ENCODE measurements at places on chromosomes 12 and 14.

DNA sequence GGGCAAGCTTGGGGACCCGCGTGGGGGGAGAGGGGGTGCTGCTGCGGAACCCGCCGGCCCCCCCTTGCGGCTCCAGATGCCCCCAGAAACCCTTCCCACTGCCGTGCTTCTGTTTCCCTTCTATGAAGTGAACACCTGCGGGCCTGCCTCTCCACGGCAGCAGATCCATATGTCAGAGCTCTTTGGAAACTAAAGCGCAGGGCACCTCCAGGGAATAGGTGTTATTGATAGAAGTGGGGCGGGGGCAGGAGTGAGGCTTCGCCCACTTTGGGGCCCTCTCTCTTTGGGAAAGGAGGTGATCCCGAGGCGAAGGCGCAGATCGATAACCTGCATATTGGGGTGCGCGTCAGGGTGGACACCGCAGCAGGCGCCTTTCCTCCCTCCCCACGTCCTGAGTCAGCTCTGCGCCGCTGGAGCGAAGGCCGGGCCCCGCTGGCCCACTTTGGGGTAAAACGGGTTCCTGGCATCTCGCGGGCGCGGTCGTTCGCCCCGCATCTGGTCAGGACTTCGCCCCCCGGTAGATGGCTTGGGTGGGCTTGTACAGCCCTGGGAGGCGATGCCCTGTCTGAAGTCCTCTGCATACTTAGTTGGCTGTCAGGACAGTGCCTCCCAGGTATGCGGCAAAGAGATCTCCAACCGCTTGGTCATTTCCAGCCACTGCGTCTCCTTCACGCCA lies 524 bp downstream of the KMT5A start:
- no peak for DNase-seq

GRCh38 chr14:99786511-99786989 lies 6.7 kb upstream of the EML1 start:
- DNase-seq, result no peak

DNA sequence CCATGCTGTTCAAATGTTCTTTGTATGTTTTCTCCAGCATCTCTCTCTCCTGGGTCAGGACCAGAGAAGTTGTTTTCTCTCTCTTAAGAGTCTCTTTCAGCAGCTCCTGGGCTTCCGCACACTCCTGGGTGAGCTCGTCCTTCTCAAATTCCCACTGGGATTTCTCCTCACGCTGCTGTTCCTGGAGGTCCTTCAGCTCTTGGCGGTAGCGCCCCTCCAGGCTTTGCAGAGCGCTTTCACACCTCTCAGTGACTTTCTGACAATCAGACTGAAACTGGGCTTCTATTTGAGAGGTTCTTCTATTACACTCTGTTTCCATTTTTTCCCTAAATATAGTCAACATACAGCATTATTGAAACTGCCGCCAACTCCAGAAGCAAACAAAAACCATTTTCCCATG lies 72.7 kb downstream of the NIN start:
- DNase-seq, result no peak

DNA sequence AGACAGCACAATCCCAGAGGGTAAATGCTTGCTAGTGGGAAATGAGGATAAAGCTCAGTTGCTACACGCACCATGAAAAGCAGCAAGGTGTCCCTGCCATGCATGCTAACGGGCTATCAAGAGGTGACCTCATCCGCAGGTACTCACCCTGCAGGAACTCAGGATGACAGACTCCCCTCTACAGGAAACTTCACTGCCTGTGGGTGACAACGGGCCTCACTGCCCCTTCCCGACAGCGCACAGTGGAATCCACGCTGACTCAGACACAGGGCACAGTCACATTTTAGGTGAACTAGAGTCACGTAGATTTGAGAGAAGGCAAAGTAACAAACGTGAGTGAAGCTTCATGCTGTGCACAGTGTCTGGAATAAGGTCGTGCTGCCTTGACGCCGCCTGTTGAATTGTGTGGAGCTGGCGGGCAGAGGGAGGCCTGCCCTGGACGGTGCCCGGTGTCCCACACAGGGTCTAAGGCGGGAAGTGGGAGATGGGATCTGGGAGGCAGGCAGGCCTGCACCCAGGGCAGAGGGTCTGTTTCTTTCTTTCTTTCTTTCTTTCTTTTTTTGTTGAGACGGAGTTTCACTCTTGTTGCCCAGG lies 331.8 kb downstream of the TMEM132D start:
- DNase-seq, result no peak

GRCh38 chr12:88579601-88580050 lies 645 bp downstream of the KITLG start:
- no peak for DNase-seq

DNA sequence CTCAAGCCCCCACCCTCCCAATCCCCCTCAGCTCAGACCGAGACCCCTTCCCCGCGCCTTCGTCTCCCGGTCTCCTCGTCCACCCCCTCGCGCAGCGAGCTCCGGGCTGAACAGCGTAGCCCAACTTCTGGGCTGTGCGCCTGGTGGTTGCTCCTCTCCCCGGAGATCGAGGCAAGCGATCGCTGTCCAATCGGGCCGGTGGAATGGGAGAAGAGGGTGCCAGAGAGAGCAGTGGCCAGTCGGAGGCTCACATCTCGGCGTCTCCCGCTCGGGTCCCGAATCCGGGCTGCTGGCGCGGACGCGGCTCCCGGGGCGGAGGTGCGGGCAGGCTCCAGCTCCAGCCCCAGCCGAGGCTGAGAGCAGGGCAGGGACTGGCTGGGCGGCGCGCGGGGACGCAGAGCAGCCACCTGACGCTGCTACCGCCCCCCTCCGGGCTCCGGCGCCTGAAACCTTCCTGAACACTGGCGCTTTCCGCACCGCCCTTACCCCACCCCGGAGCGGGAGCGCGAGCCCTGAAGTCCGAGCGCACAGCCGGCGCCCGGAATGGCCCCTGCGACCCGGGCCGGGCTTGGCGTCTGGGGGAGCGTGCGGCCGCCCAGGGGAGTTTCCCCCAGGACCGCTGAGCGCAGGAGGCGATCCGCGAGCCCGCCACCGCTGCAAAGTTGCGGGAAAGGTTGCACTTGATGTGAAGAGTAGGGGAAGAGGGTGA lies 508 bp upstream of the KCNH5 start:
- peak; percentile 15 for DNase-seq

DNA sequence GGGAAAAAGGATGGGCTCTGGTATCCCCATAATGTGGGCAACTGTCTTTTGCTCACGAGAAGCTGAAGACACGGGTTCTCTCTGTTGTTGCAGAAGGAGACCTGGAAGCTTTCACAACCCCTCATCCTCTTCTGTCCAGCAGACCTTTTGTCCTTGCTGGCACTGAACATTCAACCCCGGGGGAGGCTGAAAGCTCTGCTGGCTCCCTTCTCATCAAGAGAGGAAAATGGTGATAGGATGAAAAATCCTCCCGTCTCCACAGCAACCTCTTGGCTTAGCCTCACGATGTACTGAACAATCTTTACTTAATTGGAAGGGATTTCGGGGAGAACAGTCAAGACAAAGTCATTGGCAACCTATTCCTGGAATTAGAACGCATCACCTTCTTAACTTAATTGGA lies 39.0 kb downstream of the ELK3 start:
- no peak for DNase-seq

GRCh38 chr14:58659061-58659460 lies 21.3 kb downstream of the DACT1 start:
- no peak for DNase-seq

- DNase-seq, result no peak
Observed at GRCh38 chr12:111448266-111448830, 42.6 kb downstream of the SH2B3 start.

- DNase-seq, result no peak
Observed at GRCh38 chr14:58282925-58283593, 15.3 kb upstream of the ARID4A start.

DNA sequence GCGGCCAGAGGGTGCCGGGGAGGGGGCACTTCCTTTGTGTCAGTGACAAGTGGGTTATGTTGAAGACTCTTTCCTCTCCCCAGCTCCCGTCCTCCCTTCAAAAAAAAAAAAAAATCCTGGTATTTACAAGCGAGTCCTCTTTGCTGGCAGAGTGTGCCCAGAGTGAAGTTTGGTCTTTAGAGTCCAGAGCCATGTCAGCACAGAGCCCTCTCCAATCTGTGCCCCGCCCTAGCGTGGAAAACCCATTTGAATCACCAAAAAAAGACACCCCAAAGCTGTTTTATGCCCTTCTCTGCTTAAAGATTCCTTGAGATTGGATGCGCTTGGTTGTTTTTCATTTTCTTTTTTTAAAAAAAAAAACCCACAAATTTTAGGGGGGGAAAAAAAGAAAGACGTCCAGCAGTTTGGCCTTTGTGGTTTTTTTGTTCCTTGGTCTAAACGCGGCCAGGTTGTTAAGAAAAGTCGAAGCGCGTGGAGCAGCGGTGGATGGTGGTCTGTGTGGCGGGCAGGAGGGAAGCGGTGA lies 3.3 kb downstream of the NKX2-1 start:
- no peak for DNase-seq

Measured in right renal cortex interstitium (tissue), 3 donors.